ENCODE measurements at places on chromosomes 3 and 15.

DNA sequence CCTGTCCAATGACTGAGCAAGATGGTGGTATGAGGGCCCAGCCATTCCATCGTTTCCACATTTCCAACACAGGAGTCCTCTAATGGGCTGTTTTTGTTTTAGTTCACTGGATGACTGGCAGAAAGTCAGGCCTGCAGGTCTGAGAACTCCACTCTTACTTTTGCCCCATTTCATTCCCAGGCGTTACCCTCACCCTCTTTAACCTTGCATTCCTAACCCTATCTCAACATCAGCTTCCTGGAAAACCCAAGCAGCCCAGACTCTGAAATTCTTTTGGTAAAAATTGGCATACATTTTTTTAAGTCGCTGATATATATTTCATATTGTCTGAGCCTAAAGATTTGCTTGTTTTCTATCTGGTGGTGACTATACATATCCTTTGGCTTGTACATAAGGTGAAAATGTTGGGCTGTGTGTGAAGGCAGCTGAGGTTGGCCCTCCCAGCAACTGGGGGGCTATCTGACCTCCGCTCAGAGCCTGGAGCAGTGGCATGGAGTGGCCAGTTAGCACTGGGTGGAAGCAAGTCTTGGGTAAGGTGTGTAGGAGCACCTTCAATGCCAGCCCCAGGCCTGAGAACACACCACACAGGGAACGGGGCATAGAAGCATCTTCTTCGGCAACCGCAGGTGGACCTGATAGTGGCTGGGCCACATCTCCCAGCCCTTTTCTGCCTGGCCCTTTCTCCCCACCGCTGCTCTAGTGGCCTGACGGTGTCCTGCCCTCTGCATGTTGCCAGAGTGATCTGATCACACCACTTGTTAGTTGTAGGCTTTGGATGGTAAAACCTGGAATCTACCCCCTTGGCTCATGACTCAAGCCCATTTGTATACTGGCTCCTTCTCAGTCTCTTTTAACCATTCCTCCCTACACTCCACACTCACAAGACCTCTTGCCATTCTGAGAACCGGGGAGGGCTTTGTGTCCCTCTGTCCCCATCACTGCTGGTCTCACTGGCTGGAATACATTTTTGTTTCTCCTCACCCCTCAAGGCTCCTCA, 50.0 kb downstream of the AMOTL2 start:
- no peak for DNase-seq

DNA sequence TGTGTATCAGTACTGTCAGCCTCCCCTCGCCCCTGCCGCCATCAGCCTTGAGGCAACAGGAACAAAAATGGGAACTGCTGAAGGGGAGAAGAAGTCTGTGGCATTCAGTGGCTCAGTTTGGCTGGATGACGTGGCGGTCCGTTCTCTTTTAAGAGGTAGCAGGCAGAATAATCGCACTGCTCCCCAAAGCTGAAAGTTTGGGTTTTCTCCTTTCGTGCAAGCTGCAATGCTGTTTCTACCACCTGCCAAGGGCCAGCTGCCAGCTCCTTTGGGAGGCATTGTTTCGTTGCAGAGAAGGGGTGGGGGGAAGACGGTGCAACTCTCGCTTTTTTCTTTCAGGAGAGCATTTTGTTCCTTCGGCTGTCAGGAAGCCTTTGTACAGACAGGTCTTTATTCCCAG, 369.6 kb upstream of the RORA start:
- no peak for DNase-seq

DNA sequence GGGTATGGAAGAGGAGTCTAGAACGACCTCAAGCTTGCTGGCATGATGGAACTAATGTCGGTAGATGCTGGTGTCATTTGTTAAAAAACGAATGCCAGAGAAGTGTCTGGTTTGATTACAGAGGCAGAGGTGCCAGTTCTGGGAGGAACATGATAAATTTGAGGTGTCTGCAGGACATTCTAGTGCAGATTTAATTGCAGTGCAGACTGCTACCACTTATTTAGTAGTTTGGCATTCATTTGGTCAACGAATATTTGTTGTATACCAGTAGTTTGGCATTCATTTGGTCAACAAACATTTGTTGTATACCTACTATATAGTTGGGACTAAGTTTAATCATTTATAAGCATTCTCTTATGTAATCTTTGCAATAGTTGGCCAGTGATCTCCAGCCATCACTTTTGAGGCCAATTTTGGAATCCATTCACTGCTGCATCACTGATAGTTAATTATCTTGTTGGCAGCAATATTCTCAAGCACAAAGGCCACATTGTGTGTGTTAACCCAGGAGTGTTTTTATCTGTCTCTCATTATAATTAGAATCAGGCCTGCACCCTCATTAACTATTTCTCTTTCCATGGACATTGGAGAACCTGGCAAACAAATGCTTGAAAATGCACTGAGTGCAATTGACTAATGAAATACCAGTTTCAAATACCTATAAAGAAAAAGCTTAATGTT, 19.5 kb upstream of the TGFBR2 start:
- no peak for DNase-seq

DNA sequence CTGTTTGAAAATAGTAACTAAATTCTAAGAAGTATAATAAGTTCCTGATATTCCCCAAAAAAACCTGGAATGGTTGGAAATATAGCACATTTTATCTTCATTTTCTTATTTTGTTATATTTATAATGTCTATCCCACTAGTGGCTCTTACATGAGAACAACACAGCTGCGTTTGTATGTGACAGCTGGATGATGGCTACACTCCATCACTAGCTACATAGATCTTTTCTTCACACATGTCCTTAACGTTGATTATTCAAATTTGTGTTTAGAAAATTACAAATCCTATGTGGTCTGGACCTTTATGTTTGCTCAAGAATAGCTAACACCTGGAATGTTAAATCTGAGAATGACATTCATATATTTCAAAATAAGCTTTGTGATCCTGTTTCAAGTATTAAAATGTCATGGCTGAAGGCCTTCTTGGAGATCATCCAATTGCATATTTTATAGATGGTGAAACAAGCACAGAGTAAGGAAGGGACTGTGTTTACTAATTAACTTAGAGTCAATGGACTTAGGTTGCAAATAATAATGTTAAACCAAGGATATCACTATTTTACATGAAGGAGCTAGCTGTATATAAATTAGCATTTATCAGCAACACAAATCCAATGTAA, 60.8 kb downstream of the ATP13A5 start:
- no peak for DNase-seq

GRCh38 chr15:74032606-74033561, 38.4 kb downstream of the PML start:
- no peak for DNase-seq

GRCh38 chr3:134485718-134486576, at the start of the genes ANAPC13 and CEP63:
ANAPC13 (minus strand) TSS chr3:134485985; CDS start chr3:134482904, 3,081 bp downstream.
CEP63 (plus strand) TSS chr3:134486057; CDS start chr3:134495321, 9,264 bp downstream.
- peak; percentile 99 for DNase-seq

- no peak for DNase-seq
Observed at GRCh38 chr3:48476426-48477053, 27.4 kb downstream of the SHISA5 start.

GRCh38 chr15:39125904-39126303, 455.0 kb upstream of the THBS1 start:
- DNase-seq = peak; percentile 47

DNA sequence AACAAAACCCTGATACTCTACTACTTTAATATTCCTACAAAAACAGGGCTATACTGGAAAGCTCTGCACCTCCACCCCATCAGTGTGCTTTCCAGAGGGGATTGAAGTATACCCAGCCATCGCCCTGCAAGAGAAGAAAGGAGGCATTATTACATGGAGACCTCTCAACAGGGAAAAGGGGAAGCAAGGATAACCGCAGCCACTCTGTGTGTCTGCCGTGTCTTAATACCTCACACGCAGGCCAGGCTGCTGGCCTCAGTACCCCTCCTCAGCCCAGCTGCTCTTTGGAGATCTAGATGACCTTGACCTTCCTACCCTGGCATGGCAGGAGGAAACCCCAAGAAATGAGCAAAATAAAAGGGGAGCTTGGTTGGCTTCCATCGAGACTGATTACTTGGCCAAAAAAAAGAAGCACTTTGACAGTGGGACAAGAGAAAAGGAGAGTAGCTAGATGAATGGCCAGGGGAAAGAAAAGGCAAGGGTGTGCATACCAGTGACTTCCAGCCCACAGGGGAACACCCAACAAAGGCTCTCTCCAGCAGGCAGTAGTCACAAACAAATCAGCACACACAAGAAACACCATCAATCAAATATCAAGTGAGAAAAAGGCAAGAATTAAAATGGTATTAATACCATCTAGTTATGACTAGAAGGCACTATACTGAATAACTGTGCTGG, 129.4 kb downstream of the STT3B start:
- DNase-seq = no peak

DNA sequence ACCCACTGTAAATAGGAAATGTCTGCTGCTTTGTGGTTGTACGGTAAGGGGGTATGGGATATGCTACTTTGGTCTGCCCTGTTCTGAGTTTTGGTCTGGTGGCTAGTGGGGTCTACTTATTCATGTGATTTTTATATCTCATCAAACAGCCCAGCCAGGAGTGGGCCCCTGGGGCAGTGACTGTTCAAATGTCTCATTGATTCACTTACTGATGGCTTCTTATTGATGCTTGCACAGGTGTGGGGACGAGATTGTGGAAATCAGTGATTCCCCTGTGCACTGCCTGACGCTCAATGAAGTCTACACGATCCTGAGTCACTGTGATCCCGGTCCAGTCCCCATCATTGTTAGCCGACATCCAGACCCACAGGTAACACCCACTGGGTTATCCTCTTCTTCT, 38.5 kb downstream of the STARD5 start:
- no peak for DNase-seq

- DNase-seq = no peak
Observed at GRCh38 chr3:47083786-47084185, 80.1 kb downstream of the SETD2 start.

DNA sequence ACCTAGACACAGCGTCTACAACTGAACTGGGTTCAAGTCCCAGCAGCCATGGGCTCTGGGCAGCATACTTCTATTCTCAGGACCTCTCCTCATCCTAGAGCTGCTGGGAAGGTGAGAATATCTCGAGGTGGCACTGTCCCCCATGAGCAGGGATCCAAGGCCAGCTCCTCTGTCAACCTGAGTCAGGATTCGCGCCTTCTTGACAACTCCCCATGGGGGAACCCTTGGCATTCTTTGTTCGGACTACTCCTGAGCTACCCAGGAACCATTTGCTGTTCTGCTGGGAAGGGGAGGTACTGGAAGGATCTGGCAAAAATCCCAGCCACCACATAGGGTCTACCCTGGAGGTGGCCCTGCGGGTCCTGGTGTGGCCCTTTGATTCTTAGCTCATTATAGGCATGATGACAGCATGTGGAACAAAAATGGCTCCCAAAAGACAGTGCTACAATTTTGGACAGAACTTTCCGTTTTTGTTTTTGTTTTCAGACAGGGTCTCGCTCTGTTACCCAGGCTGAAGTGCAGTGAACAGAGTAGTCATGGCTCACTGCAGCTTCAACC, 22.3 kb downstream of the PLXNB1 start:
- no peak for DNase-seq

DNA sequence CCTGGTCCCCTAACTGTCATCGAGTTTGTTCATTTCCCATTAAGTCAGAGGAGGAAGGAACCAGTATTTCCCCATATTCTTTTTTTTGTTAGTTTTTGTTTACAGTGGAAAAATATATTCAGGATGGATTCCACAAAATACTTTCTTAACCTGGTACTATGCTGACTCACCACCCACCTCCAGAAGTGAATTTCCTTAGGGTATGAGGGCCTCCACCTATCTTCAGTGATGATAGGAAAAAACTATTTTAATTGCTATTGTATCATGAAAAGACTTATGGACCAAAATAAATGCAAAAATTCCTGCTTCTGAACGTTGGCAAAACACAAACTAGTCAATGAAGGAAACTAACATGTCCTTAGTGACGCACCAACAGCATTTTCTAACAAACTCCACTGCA, 64.2 kb upstream of the FOXP1 start:
- DNase-seq = no peak

GRCh38 chr3:66355394-66355793, 134.6 kb downstream of the SLC25A26 start:
- no peak for DNase-seq

DNA sequence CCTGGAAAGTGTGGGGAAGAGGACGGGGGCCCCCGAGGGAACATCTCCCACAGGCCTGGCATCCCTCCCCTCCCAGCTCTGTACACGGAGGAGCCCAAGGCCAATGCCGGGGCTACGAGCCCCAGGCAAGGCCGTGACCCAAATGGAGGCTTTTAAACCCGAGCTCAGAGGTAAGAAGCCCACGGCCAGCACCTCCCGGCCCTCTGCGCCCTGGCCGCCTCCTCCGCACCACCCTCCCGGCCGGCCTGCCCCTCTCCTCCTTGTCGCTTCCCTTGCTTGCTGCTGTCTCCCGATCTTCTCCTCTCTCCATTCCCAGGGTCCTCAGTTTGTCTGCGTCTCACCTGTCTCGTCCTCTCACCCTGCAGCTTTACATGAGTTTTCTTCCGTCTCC, 1.3 kb downstream of the MUC4 start:
- DNase-seq = no peak

DNA sequence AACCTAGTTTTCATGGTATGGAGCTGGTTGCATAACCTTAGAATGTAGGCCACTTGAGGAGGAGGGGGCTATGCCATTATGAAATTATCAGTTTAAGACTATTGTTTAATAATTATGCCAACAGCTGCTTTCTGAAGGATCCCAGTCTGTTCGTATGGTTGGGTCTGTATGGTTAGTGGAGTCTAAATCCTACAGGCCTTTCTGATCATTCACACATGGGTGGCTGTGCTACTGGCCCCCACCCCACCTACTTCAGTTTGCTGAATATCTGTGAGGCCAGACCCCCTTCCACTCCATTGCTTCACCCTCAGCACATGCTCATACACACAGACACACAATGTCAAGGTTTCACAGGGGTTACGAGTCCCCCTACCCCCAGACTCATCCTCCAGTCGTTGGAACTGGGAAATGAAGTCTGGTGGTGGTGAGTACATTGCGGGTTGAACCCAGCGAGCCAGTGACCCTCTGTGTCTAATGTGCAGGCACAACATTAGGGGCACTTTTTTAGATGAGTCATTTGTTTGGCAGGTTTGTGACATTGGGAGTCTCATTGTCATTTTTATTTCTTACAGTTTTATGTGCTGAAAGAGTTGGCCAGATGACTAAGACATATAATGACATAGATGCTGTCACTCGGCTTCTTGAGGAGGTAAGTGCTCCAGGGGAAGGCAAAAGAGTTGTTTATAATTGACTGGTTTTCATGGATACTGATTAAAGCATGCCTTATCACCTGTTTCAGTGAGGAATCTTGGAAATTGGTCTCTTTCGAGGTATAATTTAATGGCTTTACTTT, 85.3 kb downstream of the TRAK1 start:
- DNase-seq = no peak

GRCh38 chr3:52357151-52358080, 41.3 kb downstream of the DNAH1 start:
- DNase-seq = no peak

DNA sequence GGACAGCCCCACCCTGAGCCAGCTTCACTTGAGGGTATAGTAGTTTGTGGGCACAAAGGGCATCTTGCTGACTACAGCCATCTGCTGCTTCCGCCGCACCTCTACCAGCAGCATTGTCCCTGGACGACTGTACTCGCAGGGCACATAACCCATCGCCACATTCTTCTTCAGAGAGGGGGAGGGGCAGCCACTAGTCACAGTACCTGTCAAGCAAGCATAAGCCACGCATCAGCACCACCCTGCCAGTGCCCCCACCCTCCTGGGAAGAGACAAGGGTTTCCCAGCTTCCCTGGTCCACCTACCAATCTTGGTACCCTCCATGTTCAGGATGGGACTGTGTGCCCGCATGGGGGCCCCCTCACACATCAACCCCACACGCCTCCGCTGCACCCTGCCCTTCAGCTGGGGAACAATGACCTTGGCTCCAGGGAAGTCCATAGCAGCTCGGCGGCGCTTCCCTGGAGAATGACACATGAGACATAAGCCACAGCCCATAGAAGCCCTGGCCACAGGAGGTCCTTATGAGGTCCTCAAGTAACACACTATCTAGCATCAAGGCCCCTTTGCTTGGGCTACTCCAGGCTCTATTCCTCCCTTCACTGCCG, 4.7 kb downstream of the AMT start:
- no peak for DNase-seq

All from fibroblast of skin of left quadriceps (primary cell).